ENCODE measurements at places on chromosomes 11 and 22.

GRCh38 chr11:69817265-69818230 lies 1.7 kb downstream of the FGF3 start:
- no peak for DNase-seq

DNA sequence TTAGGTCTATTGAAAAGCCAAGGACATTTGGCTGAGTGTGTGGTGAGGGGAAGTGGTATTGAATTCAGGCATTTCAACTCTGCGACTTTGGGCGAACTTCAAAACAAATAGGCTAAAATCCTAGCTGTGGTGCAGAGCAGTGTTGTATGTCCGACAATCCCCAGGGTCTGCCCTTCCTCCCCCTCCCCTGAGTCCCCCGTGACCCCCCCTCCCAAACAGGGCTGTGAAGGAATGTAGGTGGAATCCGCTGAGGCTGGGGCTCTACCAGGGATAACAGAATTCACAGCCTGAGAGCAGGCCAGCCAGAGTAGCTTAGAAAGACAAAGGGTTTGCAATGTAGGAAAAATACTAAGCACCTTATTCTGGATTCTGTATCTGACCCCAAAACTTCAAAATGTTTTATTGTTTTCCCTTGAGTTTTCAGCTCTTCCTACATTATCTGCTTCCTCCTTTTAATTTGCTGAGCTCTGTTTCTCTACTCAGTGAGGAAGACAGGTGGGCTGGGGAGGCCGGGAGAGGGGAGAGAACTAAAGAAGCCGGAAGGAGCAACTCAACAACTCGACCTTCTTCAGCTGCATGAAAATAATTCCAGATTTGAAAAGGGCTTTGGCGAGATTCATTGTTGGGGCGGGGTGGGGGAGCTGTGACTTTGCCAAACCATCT lies 315.2 kb downstream of the BLID start:
- DNase-seq, result no peak

DNA sequence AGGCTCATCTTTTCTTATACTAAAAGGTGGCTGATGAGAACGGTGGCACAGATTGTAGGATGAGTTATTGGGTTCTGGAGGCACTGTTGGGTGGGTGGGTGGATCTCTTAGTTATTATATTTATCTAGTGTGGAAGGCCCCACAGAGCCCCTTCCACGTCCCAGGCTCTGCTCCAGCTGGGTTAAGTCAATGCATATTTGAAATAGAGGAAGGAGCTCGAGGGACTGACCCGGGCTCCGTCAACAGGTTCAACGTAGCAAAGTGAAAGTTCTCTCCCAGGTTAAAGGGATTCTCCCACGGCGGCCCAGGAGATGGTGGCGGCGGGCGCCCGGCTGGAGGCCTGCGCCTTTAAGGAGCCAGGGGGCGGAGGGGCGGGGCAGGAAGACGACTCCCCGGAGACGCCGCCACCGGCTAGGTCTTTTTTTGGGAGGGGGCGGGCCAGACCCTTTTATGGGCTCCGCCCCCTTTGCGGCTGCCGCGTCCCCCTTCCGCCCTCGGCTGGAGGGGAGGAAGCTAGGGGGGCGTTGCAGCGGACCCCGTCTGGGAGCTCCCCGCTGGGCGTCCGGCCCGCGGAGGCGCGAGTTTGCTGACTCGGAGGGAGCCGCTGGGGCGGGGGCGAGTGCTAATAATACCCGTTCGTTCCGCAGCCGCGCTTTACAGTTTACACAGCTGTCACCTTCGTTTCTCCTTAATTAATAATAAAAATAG lies 1.5 kb upstream of the INPPL1 start:
- peak; percentile 58 for DNase-seq

GRCh38 chr11:124935548-124936514 lies at the start of gene HEPACAM:
TSS of gene HEPACAM (minus strand) at chr11:124936047. CDS start at chr11:124936006, 41 bp downstream.
- no peak for DNase-seq

- no peak for DNase-seq
Observed at GRCh38 chr11:33390944-33391892, 134.0 kb downstream of the HIPK3 start.

DNA sequence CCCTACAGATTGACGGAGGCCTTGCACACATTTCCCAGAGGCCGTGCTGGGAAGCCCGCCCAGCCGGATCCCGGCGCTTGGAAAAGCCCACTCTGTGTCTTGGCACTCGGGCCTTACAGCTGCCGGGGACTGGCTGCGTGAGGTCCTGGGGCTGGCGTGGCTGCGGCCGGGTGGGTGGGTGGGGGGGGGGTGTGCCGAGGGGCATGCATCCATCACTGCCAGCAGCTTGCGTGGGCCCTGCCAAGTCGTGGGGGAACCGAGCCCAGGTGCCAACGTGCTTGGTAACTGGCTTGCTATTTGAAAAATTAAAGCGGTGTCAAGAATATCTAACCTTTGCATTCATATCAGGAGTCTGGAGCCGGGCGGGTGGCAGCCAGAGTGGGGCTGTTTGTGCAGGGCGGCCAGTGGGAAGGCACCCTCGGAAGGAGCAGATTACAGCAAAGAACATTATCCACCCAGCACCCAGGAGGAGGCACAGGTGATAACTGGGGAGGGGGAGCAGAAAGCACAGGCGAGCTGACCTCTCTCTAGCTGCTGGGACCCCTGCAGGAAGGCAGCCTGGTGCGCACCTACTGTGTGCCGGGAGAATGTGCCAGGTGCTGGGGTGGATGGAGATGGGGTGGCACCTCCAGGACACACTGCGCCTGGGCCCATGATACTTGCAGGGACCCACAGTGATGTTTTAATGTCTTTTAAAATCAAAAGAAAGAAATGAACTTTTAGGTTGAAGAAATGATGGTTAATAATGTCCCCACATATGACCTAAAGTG lies 28.5 kb upstream of the SMIM38 start:
- no peak for DNase-seq

Data from non-pigmented ciliary epithelial cell (primary cell).